ENCODE measurements at places on chromosomes 2 and 18. TPM values are rescaled to one million over a fixed set of nuclear protein-coding genes. Genes with fewer than 3 reads are reported as not detected.

MTX2 gene
- polyA plus RNA-seq, result 42.3 TPM

CRYGC gene
- polyA plus RNA-seq, result not detected

CKAP2L gene
- 11.8 TPM for polyA plus RNA-seq

PPP1R1C gene
- polyA plus RNA-seq, result 7.2 TPM

Measured in brain (organoid and tissue), 16 donors.